ENCODE measurements at places on chromosomes 13 and 19.

DNA sequence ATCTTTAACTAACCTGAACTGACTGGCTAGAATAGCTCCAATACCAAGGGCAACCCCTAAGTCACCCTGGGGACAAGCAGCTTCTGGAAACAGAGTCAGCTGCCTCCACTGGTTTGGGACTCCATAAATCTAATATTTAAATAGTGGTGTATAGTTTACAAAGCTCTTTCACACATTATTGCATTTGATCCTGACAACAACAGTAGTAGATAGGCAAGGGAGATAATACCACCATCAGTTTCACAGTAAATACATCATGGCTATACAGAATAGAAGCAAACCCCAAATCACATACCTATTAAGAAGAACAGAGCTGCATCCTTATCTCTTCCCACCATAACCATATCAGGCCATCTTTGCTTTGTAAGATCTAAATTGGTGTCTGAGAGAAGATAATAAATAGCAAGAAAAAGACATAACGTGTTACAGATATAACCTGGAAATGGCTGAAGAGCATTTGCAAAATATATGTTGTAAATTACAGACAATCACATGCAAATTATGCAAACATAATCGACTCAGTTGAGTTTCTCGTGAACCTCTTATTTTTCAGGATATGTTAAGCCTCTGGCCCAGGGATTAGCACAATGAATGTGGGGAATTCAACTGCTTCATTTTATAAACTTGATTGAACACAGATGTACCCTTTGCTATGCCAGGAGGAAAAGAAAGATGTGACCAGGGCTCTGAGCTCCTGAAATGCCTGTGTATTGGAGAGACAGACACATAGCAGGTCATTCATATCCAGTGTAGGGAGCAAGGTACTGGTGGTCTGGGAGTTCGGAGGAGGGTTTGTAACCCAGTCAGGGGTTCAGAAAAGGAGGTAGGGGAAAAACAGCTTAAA, 142.5 kb downstream of the SLC7A1 start:
- no peak for DNase-seq

GRCh38 chr13:41837629-41838028, 123.3 kb downstream of the VWA8 start:
- DNase-seq = no peak

DNA sequence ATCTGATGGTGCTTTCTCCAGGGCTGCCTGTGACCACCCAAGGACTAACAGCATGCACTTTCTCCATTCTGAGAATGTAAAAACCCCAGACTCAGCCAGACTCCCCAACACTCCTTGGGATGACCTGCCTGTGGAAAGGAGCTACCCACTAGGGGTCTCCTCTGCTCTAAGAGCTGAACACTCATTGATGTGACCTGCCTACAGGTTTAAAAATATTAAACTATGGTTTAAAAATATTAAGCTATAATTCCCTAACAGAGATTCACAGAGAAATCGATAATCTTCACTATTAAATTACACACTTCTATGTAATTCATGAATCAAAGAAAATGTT, 696.2 kb upstream of the SLITRK5 start:
- DNase-seq = no peak

GRCh38 chr13:24662195-24663088, 17.8 kb upstream of the ATP12A start:
- no peak for DNase-seq

DNA sequence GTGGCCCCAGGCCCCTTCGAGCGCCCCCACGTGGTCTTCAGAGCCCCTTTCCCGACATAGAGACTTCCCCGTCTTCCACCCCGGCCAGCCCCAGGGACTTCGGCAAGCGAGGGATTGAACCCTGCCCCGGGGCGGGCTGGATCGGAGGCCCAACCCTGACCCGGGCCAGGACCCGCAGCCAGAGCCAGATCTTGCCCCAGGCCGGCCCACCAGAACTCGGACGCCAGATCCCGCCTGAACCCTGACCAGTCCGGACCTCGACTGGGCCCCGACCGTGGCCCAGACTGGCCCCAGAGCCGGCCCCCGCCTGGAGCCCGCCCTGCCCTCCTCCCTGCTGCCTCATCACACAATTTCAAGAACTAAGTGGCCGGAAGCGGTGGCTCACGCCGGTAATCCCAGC, 253 bp upstream of the TPTE2 start:
- no peak for DNase-seq

GRCh38 chr19:58252102-58252685, 23.5 kb downstream of the ZNF544 start:
- no peak for DNase-seq

GRCh38 chr13:31032528-31033113, 100.2 kb downstream of the TEX26 start:
- DNase-seq = no peak

DNA sequence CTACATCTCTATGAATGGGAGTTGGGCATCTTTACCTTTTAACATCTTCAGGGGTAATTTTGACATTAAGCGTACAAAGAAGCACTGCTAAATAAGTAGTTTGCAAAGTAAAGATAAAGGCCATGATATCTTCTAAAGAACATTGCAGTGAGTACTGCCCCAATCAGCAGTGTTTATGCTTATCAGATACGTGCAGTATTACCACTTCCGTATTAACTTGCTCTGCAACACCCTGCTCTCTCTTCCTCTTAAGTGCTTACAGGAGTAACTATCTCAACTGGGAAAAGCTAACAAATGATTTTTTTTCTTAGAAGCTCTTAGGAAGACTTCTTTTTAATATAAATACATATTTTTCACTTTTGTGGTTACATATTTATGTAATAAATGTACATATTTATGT, 793.7 kb upstream of the SLC10A2 start:
- no peak for DNase-seq

GRCh38 chr19:750640-751423, at the start of gene MISP:
MISP (plus strand) TSS chr19:751112; CDS start chr19:756947, 5,835 bp downstream.
- no peak for DNase-seq

- DNase-seq = no peak
These were observed 60.2 kb downstream of the ZIC5 start for GRCh38 chr13:99911069-99911964.

DNA sequence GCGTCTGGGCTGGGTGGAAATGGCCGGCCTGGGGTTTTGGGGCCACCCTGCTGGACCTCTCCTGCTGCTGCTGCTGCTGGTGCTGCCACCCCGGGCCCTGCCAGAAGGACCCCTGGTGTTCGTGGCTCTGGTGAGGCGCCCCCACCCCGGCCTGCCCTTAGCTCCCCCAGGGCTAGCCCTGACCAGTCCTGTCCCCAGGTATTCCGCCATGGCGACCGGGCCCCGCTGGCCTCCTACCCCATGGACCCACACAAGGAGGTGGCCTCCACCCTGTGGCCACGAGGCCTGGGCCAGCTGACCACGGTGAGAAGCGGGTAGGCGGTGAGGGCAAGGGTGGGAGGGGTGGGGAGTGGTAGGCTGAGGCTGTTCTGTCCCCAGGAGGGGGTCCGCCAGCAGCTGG, at the start of gene ACP4:
Gene ACP4, plus strand, starts transcription at position 20 of the 400 bp plus-strand sequence. Its CDS starts 0 bp downstream, at position 20.
- no peak for DNase-seq

GRCh38 chr13:77513719-77514335, 21.7 kb upstream of the SCEL start:
- no peak for DNase-seq

DNA sequence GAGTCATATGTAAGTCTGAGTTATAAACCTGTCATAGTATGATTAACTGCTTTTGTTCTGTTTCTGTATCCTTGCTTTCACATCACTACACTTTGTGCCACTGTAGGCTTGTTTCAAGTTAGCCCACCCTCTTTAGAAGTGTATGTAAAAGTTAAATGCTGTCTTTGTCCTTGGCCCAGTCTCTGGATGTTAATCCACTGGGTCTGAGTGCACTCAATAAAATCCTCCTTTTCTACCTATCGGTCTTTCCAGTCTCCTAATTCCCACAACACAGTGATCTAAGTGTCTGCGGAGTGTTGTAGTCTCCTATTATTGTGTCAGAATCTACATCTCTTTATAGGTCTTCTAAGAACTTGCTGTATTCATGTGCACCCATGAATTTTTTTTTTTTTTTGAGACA, 14.1 kb downstream of the ZNF429 start:
- DNase-seq = no peak
